ENCODE measurements at places on chromosomes 1 and 21.

DNA sequence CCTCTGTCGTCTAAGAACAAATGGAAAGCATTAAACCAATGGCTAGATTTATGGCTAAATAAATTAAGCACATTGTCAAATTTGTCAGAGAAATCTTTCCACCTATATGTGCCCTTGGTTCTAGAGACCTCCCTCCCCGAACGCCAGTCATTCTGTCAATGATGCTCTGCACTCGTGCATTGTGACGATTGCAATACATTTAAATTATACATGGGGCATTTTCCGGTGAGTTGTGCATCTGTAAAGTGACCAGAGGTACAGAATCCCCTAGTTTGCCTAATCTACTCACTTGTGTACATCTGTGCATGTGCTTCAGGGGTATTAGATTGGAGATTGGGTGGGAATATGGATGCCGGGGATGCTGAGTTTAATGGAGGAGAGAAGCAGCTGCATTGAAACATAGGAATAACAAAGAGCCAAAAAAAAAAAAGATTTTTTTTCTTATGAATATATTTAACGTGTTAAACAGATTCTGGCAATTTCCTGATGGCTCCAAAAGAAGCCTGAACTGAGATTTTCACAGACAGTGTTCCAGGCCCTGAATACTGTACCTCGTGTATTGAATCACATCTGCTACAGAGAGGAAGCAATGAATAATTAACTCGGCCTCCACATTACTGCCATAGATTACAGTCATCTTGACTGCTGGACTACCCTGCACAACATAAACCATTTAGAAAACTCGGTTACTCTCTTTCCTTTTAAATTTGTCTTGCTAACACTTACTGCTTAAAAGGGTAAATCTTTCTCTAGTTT, 149.0 kb upstream of the C1orf87 start:
- peak; percentile 10 for DNase-seq

- peak; percentile 51 for DNase-seq
Observed at GRCh38 chr1:114218361-114219171, 64.9 kb upstream of the SYT6 start.

DNA sequence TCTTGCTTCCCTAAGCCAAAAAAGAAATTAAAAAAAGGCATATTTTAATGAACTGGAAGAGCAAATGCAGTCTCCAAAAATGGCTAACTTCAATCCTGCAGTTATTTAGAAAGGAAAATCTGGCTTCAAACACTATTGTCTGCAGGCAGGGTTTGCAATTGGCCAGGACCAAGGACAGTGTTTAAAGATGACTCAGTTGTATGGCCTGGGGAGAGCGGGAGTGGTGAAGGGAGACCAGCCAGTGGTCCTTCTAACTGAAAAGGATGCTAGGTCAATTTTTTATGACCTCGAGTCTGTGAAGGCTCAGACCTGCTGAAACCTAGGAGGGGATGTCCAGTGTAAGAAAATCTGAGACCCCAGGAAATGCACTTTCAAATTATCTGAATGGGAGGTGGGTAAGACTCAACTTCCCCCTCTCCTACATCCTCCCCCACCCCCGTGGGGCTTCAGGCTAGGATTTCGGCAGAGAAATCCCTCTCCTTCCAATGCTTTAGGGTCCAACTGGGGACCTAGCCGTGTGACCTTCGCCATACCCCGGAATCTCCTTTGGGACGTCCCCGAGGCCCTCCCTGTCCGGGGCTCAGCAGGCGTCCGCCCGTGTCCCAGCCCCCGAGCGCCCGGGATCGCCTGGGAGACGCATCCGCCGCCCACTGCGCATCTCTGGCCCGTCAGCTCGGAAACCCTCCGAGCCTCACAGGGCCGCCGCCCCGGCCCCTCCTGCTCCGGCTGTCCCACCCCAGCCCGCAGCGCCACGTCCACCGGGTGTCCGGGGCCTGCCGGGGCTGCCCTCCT, 602 bp upstream of the RIMKLA start:
- peak; percentile 44 for DNase-seq

- no peak for DNase-seq
Observed at GRCh38 chr1:178101654-178102053, 7.8 kb downstream of the RASAL2 start.

DNA sequence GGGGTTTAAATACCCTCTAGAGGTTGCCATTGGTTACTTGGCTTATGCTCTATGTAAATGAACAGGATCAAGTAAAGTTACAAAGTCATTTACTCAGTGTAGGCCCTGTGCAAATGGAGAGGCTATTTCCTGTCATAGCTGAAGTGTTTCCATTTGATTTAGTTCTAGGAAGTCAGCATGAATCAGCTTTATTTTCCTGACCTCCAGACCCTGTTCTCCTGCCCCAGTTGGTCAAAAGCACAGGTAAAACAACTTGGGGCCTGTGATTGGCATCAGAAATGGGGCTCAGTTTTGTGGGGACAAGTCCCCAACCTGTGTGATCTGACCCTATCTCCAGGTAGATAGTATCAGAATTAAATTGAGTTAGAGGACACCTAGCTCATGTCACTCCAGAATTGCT, 239.9 kb downstream of the HHAT start:
- no peak for DNase-seq

DNA sequence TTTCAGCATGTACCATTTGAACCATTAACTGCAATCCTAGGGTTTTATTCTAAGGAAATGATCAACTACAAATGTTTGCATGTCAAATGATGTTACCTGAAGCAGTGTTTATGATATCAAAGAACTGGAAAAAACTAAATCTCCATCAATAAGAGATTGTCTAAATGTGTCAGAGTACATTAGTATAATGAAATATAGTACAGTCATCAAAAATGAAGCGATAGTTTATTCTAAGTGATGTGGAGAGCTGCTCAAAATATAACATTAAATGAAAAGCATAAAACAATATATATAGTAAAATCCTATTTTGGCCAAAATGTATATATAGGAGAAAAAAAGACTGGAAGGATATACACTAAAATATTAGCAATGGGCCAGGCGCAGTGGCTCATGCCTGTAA, 24.0 kb downstream of the AKNAD1 start:
- DNase-seq = no peak

- no peak for DNase-seq
Observed at GRCh38 chr21:37130971-37131370, 57.9 kb downstream of the TTC3 start.

DNA sequence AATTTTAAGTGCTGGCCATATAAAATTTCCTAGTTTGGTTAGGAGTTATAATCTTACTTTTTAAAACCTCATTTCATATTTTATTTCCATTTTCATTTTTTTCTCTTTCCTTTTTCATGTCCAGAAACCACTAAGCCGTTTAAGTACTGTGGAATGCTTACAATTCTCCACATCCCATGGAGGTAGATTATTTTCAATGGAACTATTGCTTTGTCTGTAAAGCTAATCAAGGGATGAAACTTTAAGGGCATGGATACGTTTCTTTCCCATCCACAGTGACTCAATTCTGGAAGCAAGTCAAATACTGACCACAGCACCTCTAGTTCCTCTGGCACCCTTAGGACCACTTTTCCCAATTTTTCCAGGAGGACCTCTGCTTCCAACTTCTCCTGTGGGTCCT, 139.1 kb upstream of the ZNHIT6 start:
- no peak for DNase-seq

- DNase-seq = no peak
Observed at GRCh38 chr21:31974454-31974985, 101.7 kb downstream of the HUNK start.

DNA sequence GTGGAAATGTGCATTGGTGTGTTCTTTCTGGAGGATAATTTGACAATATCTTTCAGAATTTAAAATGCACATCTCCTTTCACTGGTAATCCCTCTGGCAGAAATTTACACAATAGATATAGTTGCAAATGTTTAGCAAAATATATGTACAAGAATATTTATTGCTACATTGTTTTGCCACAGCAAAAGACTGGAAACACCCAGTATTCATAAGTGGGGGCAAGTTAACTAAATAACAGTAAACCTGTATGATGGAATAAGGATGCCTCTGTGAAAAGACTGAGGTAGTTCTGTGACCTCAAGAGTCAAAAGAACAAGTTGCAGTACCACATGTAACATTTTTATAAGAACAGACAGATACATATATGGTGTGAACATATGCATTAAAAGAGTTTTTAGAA, 13.7 kb upstream of the TADA1 start:
- no peak for DNase-seq

DNA sequence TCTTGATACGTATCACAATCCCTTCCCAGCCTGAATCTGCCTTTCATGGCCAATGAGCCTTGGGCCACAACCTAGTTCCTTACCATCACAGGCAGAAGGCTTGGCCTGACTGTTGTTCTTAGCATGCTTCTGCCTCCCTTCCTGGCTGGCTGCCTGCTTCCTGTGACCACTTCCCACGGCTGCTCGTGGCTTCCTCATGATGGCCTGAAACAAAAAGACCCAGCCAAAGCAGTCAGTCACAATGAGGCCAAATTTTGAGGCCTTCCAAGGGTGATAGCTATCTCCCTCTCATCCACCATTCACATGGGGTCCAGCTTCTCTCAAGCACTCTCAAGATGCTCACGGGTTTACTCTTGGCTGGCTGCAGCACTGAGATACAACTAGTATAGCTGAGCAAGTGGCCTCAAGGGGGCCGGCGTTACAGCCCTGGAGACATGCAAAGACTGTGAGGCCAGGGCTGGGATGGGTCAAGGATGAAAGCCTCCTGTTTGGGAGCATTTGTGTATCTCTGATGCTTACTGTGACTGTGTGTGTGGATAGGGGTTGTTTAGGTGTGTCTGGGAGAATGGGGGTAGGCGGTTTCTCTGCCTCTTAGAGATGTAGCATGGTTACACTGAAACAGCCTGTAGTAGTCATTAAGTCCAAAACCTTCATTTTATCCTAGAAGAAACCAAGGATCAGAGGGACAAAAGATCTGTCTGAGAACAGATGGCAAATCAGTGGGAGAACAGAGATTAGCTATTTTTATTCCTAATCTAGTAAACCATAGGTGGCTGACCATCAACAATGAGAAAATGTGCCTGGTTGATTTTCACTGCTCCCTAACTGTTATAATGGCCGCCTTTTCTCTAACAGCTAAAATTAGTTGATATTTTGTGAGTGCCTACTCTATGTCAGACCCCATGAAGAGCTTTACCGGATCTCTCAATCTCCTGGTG, 5.4 kb upstream of the TOE1 start:
- DNase-seq = no peak

DNA sequence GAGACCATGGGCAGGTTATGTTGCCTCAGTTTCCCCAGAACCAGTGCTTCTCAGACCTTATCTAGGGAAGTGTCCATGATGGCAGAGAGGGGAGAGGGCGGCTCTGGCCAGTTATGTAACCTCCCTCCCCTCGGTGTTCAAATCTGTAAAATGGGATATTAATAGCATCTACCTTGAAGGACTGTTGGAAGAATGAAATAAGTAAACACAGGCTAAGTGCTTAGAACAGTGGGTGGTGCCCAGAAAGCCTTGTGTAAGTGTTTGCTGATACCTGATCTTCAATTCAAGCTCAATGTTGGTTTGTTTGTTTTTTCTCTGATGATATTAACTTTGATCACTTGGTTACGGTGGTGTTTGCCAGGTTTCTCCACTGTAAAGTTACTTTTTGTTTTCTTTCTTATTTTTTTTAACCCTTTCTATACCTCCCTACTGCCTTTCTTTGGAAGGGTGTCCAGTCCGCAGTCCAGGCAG, 34.9 kb downstream of the EPHA2 start:
- no peak for DNase-seq

DNA sequence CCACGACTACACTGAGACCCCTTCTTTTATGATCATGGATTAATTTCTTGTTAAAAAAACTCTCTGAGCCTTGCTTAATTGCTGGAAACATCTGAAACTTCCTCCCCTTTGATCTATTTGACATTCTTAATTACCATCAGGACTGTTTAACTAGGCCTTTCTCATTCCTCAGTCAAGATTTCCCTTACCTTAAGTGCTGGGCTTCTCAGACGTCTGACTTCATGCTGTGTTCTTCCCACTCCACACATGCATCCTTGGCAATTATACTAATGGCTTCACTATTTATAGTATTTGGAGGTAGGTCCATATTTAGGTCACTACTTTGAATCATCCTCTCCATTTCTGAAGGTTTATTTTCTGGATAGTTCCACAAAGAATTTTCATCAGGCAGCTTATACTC, 341.3 kb upstream of the TMPRSS15 start:
- no peak for DNase-seq

DNA sequence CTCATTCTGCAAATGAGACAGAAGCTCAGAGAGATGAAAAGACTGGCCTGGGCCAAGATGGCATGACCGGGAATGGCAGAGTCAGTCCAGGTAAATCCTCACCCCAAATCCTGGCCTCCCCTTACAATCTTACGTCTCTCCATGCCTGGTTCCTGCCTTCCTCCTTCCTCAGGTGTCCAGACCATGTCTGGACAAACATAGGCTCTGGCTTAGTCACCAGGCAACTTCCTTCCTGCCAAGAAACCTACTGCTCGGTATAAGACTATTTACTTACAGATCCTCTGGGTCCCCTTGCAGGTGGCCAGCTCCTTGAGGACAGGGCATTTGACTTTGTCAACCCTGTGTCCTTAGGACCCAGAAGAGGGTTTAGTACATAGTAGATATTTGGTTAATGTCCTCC, 69.4 kb upstream of the ROR1 start:
- DNase-seq = no peak

DNA sequence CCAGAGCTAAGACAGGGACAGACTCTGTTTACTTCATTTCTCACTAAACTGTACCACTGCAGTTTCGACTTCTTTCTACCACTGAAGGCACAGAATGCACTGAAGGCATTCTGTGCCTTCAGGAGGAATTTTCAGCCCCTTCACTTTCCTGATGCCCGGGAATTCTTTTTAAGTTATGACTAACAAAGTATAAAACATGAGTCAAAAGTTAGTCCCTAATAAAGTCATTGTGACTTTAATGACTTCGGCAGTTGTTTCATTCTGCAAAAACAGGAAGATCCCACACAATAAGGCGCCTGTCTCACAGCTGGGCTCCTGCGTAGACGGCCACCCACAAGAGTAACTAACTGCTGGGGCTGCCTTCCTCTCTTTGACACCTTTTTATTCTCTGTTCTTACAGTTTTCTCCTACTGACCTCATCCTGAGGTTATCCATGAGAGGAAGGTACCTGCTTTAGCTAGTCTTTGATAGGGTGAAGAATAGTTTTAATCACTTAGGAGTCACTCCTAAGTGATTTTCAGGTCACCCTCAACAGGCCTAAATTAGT, 183.9 kb upstream of the SGIP1 start:
- DNase-seq = no peak

GRCh38 chr1:222976453-222976852, 161.6 kb downstream of the DISP1 start:
- no peak for DNase-seq

DNA sequence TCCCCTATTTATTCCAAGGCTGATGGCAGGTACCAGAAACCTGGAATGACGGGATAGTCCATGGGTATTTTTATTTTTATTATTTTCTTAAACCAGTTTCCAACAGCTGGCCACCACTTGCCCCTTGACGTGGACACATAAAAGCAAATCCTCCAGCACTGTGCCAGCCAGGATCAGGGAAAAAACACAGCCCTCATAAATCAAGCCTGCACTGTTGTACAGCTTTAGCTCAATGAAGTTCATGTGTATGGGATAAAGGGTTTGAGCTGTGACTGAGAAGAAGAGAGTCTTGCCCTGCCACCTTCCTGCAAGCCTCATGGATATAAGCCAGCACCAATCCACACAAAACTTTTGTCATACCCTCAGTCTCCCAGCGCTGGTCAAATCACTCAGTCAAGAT, 303.8 kb upstream of the SPAG17 start:
- no peak for DNase-seq

GRCh38 chr1:115136106-115136505, 46.8 kb upstream of the TSPAN2 start:
- no peak for DNase-seq
